CD8-positive, alpha-beta memory T cell (primary cell): ENCODE measurements at places on chromosomes 7 and 10.

DNA sequence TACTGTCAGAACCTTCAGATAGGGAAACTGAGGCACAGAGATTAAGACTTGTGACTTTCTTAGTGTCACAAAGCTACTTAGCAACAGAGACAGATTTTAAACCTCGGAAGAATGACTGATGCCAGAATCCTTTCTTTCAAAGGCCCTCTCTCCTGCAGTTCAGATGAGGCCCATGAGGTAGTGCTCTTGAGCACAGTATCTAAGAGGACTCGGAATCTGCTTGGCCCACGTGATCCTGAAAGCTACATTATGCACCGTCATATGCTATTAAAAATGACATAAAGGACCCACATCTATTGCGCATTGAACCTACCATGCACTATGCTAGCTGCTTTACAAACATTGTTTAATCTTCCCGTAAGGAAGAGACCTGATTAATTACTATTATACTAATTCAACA lies 355.9 kb downstream of the SFMBT2 start:
- DNase-seq, result no peak

DNA sequence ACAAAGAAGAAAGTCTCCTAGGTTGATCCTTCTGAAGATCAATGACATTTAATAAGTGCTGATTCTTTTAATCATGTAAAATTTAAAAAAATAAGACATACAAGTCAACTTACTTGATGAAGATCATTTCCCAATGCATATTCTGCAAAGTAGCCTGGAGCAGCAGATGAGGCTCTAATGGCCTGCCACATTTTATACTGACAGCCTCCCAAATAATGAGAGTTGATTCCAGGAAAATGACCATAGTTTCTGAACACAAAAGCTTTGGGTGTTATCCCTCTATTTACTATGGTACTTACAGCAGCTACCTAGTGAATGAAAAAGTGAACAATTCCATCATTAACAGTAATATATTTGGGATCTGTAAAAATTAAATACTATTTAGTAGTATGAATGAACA lies 31.4 kb upstream of the NRCAM start:
- DNase-seq, result no peak

DNA sequence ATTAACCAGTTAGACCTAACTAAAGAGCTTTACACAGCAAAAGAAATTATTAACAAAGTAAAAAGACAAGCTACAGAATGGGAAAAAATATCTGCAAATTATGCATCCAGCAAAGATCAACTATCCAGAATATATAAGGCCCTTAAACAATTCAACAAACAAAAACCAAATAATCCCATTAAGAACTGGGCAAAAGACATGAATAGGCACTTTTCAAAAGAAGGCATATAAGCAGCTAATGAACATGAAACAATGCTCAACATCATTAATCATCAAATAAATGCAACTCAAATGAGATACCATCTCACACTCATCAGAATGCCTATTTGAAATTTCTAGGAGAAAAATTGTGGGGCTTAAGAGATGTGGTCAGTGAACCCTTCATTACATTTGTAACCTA lies 15.0 kb upstream of the DMTF1 start:
- DNase-seq, result no peak

GRCh38 chr7:42236266-42236975 lies 588 bp downstream of the GLI3 start:
- no peak for DNase-seq

- no peak for DNase-seq
Observed at GRCh38 chr10:33889371-33889770, 554.9 kb upstream of the NRP1 start.

DNA sequence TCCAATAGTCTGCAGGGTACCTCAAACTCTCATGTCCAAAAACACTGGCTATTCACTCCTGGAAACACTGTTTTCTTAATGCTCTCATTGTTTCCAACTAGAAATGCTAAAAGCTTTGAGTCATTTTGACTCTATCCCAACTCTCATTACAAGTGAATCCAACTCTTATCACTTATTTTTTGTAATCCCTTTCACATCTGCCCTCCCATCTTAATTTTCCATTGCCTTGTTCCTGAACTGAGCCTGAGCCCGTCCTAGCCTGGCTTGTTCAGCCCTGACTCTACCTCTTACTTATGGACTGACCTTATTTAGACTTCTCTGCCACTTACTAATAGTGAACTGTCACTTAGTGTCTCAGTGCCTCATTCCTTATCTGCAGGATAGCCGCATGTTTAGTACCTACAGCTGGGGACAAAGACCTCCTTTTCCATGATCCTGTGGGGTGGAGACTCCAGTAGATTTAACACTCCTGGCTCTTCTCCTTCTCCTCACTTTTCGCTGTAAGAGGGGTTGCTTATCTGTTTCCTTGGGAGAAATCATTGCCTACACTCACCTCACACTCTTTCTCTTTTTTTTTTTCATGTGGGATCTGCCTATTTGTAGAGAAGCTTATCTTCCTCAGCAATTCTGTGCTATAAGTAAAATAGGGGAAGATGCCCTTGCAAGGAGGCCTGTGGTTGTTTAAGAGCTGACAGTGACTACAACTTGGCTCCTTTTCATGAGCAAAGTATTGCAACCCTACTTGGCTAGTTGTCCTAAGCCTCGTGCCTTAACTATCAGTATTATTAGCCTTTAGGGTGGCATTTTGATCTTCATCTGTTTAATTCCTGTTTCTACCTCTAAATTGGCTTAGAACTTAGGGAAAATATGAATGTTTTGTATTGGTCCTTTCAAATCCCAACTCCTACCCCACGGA lies 56.4 kb downstream of the SLC16A12 start:
- no peak for DNase-seq

DNA sequence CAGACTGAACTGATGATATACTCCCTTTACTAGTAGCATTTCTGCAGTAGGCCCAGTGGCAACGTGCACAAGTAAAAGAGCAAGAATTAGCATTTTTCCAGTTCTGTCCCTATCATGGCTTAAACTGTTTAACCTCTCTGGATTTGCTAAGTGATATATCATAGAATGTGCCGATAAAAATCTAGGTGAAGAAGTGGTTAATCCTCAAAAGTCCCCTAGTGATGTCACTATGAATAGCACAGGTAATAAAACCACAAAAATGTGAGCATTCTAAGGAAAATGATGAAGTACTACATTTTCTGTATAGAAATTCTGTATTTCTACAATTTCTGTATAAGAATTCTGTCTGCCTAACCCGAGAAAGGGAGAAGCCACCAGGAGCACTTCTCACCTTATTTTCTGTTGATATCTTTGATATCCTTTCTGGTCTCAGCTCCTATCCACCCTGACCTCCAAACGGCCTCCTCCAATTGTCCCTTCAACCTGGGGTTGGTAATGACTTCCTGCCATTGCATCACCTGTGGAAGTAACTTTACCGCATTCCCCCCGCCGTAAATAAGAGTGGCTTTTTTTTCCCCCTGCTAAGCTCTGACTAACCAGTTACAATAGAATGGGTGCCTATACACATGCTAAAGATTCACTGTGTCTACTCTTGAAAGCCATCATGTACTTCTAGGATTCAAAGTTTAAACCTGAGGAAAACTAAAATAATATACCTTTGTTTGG lies 155.9 kb upstream of the ASAH2 start:
- DNase-seq, result no peak

GRCh38 chr7:85508642-85509410 lies 322.0 kb upstream of the SEMA3D start:
- DNase-seq, result no peak

- DNase-seq, result peak; percentile 13
Observed at GRCh38 chr10:32446536-32447406, 831 bp downstream of the CCDC7 start.

- DNase-seq, result no peak
Observed at GRCh38 chr10:65701168-65701776, 1224.6 kb upstream of the LRRTM3 start.

DNA sequence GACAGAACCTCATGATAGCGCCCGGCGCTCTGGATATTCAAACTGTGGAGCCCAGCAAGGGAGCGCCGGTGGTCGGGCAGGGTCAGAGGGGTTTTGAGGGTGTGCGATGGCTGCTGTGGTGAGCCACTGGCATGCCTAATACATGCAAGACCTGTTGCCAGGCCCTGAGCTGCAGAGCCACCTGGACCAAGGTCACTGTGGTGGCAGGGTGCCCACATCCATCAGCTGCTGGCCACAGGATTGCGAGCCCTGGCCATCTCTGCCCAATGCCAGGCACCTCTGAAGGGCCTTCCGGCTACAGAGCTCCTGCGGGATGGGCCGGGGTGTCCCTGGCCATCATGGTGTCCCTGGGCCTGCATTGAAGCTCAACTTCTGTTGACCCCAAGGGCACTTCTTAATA lies 123.0 kb upstream of the TNRC18 start:
- DNase-seq, result no peak

- DNase-seq, result no peak
Observed at GRCh38 chr10:122097935-122098334, 109.0 kb downstream of the TACC2 start.

DNA sequence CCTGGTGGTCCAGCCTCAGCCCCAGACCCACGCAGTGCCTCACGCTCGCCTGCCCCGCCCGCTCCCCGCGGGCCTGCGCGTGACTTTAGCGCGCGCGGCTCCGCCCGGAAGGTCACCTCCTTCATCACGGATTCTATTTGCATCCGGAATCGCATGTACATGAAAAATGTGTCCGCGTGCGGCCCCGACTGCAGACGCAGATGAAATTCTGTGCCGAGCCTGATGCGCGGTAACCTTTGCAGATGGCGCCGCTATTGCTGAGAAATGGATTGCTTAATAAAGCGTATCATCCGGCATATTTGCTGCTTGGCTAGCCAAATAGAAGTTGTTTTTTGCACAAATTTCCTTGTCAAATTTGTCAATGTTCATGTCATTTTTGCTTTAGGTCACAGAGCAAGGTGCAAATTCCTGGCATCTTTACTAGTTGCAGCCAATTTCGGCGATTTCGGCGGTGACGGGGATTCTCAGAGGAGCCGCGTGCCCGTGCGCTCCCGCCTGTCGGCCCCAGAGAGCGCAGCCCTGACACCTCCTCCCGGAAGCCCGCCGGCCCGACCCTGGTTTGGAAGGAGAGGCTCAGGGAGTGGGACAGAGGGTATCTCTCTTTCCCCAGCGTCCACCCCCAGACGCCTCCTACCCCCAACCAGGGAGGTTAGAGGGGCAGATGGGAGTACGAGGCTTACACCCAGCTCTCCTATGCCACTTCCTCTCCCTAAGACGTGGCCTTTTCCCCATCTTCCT lies 85.9 kb upstream of the PAX2 start:
- no peak for DNase-seq

GRCh38 chr7:12761111-12761510 lies 73.7 kb downstream of the ARL4A start:
- DNase-seq, result no peak

DNA sequence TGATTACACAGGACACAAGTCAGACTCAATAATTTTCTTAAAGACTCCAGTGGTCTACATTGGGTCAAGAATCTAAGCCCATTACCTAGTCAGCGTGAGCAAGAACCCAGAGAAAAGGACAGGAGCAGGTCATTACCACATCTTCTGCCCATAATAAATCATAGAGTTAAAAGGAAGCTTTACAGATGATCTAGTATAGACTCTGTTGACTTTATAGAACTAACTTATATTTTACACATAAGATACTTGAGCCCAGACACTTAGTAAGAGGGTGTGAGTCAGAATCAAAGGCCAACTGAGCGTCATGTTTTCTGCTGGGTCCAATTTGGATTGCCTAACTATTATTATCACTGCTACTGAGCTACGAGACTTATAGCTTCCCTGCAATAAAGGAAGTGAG lies 206.1 kb upstream of the NPSR1 start:
- no peak for DNase-seq

- no peak for DNase-seq
Observed at GRCh38 chr7:103637726-103638125, 191.7 kb upstream of the SLC26A5 start.

GRCh38 chr10:86187499-86188239 lies 178.9 kb downstream of the GRID1 start:
- DNase-seq, result no peak

- DNase-seq, result no peak
Observed at GRCh38 chr10:49243610-49244283, 55.2 kb upstream of the C10orf71 start.

DNA sequence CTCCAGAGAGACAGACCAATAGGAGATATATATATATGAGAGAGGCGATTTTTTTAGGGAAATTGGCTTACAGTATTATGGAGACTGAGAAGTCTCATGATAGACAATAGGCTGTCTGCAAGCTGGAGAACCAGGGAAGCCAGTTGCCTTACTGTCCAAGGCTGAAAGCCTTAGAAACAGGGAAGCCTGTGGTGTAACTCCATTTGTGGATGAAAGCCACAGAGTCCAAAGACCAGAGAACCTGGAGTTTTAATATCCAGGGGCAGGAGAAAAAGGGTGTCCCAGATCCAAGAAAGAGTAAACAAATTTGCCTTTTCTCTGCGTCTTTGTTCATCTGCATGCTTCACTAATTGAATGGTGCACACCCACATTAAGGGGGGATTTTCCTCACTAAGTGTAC lies 71.6 kb upstream of the TEX47 start:
- DNase-seq, result no peak

GRCh38 chr10:4541292-4541691 lies 284.7 kb upstream of the AKR1E2 start:
- DNase-seq, result no peak

GRCh38 chr10:4018054-4018511 lies 233.1 kb upstream of the KLF6 start:
- DNase-seq, result no peak

GRCh38 chr10:110789604-110790433 lies 81.9 kb upstream of the PDCD4 start:
- DNase-seq, result no peak

DNA sequence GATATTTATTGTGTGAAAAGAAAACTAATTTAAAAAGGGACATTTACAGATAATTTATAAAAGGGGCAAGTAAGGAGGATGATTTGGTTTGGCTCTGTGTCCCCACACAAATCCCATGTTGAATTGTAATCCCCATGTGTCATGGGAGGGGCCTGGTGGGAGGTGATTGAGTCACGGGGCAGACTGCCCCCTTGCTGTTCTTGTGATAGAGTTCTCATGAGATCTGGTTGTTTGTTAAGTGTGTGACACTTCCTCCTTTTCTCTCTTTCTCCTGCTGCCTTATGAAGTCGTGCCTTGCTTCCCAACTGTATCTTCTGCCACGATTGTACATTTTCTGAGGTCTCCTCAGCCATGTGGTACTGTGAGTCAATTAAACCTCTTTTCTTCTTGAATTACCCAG lies 171.0 kb upstream of the SEMA3E start:
- no peak for DNase-seq

GRCh38 chr10:94989192-94989591 lies 50.7 kb downstream of the CYP2C9 start:
- DNase-seq, result no peak

- no peak for DNase-seq
Observed at GRCh38 chr7:108108131-108108530, 22.0 kb downstream of the LAMB4 start.

- no peak for DNase-seq
Observed at GRCh38 chr7:87784424-87784823, 91.7 kb downstream of the SLC25A40 start.

DNA sequence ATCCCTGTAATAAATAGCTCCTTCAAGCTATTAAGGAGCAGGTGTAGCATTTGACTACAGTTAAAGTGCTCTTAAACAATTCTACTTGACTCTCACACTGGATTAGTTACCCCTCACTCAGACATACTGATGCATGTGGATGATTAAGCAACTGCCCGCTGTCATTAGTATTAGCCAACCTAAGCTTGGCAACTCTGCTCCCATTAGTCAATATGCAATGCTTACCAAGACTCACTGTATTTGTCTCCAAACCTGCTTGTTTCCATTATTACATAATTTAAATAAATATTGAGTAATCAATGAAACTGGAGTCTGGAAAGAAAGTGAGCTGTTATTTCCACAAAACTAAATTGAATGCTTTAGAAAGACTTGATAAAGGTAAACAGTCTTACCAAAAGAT lies 144.0 kb upstream of the ASAH2 start:
- DNase-seq, result no peak

GRCh38 chr7:35700333-35700732 lies 5.4 kb upstream of the HERPUD2 start:
- DNase-seq, result no peak
